NAMALWA (cell line): ENCODE measurements at places on chromosomes 11 and 22.
A peak's percentile ranks its signal among the peaks of the same experiment; 100 is the strongest.

DNA sequence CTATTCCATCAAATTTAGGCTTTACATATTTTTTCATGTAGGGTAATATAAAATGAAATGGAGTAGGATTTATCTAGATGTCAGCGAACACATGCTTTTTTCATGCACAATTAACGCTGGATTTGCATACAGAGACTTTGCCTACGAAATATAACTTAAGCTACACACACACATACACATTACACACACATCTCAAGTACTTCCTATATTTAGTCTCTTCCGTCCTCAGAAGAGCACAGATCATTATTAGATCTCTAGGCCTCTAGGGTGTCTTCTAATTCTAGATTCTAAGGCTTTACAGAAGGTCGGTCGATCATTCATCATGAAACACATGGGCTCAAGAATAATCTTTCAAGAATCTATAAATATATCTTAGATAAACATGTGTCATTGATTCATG lies 3.8 kb upstream of the MS4A13 start:
- DNase-seq: peak; percentile 31

- no peak for DNase-seq
Observed at GRCh38 chr11:15867871-15868270, 488.5 kb downstream of the SOX6 start.

GRCh38 chr11:66465373-66466224 lies 1.1 kb upstream of the PELI3 start:
- peak; percentile 64 for DNase-seq

DNA sequence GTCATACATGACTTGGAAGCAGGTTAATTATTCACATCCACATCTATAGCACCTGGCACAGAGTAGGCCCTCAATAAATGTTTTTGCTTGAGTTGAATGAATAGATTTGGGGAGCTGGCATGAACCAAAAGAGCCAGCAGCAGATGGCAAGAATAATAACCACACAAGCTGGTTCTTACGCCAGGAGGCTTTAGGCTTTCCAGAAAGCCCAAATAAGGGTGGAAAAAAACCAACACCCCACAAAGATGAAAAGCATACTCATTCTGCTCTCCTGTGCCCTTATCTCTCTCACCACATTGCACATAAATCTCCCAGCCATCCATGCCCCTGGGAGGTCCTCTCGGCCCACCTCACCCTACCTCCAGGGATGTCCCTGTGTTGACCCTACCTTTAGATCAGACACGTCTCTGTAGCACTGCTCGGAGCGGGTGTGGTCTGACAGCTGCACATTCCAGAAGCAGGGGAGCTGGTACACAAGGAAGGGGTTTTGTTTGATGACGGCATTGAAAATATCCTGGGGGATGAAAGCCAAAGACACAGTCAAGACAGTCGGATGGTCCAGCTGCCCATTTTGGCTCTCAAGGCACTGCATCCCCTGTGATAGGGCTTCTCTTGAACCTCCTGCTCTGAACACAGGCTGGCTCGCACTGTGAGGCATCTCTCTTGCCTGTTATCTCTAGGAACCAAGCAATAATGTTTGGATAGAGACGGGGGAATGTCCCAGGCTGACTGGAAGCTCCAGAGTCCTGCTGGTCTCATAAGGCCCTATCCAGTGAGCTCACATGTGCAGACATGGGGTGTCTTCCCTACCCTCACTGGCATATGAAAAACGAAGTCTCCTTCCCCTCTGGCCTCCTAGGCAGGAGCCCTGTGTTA lies 323.6 kb upstream of the SYN3 start:
- DNase-seq: no peak

DNA sequence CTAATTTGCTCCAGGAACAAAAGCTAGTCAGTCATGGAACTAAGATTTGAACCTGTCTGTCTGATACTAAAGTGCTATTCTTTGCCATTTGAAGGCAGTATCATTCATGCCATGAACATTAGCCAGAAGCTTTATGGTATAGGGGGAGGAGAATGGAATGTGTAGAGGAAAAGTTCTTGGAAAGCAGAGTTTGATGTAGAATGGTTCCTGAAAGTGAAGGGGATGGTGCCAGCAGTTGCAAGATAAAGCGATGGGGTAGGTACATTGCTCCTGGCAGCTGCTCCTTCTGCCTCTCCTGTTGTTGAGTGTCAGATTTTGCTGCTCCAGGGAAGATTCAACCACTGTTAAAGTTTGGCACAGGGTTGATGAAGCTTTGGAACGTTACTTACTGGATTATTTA lies 53.4 kb downstream of the ARHGAP42 start:
- DNase-seq: no peak

- no peak for DNase-seq
Observed at GRCh38 chr11:118027694-118028093, 41.5 kb downstream of the IL10RA start.

DNA sequence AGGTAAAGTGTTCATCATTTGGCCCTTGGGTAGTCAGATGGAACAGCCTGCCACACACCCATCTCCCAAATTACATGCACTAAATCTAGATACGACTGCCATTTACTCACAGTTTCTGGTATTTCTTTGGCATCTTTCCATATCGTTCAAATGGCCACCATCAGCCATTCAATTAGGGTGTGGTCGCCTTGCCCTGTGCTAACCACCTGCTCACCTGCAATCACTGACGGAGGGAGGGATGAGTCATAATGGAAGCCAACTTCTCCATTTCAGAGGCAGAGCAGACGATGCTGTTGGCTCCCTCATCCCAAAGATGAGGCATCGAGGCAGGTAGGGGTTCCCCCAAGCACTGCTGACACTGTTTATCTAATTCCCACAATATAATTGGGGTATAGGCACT lies 14.6 kb downstream of the MS4A6A start:
- DNase-seq: no peak

DNA sequence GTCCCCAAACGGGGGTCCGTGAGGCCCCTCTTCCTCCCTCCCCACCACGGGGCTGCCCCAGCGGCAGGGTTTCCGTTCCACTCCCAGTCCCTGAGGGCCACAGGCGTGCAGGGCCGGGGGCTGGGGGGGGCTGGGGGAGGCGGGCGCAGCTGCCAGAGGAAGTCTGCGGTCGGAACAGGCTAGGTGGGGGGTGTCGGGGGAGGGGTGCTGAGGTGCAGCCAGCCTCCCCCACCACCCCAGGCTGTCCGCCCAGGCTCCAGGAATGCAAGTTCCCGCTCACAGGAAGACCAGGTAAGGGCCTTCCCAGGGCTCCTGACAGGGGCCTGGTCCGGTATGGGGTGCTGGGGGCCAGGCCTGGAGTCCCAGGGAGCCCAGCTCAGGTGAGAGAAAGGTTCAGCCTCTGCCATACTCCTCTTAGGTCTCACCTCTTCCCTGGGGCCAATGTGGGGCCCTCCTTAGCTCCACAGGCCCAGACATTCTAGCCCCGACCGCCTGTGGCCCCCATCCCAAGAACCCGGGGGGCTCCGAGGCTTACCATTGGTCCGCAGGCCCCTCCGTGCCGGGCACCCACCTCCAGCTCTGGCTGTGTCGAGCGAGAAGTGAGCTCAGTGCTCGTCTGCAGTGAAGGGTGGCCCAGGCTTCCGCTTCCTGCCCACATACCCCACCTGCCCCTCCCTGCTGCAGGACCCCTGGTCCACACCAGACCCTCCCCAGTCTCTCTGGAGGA lies at the start of gene PTPRCAP:
TSS of gene PTPRCAP (minus strand) at position 601 of the 727 bp plus-strand sequence. CDS start at position 538, 63 bp downstream.
- peak; percentile 66 for DNase-seq

- DNase-seq: no peak
Observed at GRCh38 chr11:119167933-119168332, 592 bp upstream of the NLRX1 start.

DNA sequence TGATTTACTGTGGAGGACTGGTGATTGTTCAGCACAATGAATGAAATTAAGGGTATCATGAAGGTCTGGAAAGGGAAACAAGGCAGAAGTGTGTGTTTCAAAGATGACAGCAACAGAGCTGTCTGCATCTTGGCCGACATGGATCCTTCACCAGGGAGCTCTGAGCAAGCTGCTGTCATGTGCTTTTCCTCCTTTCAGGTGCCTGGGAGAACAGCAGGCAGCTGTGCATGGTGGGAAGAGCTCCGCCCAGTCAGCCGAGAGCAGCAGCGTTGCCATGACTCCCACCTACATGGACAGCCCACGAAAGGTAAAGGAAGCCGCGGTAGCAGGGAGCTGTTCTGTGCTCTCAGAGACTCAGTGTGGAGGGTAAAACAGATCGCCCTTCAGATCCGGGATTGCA lies 87.1 kb upstream of the YWHAH start:
- DNase-seq: no peak

DNA sequence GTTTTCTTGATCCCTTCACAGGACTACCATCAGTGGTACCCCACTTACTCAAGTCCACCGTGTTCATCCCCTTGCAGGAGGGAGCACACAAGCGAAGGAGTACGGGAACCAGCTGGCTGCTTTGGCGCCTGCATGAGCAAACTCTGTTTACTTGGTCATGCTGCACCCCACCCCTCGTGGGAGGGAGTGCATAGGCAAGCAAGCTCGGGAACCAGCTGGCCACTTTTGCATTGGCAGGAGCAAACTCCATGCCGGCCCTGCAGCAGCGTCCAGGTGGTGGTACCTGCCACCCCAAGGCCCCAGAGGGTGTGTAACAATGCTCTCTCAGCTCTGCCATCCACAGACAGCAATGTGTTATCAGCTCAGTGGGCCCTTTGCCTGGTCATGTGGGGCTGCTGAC lies 737.8 kb downstream of the FAM181B start:
- DNase-seq: no peak

GRCh38 chr11:128508770-128509510 lies 78.4 kb downstream of the ETS1 start:
- DNase-seq: no peak

GRCh38 chr11:59669611-59670009 lies 773 bp upstream of the PATL1 start:
- DNase-seq: no peak

DNA sequence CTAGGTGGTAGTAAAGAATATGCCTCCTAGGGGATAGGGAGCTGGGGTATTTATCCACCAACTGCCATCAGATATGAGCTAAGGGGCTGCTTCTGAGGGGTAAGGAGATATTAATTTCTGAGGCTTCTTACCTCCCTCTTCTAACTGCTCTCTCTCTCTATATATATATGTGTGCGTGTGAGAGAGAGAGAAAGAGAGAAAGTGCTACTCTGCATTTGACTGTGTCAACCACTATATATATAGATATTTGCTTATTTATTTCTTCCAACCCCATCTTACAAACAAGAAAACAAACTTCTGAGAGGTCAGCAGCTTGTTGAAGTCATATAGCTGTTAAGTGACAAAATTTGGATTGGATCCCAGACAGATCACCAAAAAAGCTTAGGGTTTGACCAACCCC lies 5.9 kb upstream of the HEPACAM start:
- no peak for DNase-seq

DNA sequence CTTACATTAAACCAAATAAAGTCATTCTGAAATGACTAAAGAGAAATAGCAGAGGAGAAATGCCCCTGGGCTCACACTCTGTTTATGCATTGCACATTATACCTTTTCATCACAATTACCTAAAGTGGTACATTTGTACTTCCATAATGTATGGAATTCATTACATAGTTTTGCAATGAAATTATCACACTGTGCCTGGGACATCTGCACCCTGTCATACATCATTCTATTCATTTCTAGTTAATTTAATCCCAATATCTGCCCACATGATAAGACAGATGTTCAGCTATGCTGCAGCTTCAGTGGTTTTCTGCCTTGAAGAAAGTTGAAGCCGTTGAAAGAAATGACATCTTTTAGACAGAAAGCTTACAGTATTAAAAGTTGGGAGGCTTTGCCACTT lies 580.0 kb downstream of the SOX6 start:
- no peak for DNase-seq

DNA sequence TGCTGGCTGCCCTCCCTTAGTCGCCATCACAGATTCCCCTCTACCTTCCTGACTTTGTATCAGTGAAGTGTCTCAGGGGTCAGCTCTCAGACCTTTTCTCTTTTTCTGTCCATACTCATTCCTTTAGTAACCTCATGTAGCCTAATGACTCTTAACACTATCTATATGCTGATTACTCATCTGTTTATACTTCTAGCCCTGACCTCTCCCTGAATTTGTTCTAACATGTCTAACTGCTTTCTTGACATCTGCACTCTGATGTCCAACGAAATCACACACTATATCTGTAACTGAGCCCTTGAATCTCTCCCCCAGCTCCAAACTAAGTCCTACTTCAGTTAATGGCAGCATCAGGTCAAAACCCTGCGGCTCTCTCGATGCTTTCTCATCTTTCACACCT lies 135.8 kb upstream of the TIMP3 start:
- DNase-seq: no peak

GRCh38 chr22:36244522-36245391 lies 5.4 kb upstream of the APOL2 start:
- DNase-seq: no peak

GRCh38 chr22:42959576-42960509 lies 55.1 kb downstream of the PACSIN2 start:
- DNase-seq: no peak

GRCh38 chr22:45237065-45237990 lies 3.4 kb downstream of the KIAA0930 start:
- DNase-seq: no peak

DNA sequence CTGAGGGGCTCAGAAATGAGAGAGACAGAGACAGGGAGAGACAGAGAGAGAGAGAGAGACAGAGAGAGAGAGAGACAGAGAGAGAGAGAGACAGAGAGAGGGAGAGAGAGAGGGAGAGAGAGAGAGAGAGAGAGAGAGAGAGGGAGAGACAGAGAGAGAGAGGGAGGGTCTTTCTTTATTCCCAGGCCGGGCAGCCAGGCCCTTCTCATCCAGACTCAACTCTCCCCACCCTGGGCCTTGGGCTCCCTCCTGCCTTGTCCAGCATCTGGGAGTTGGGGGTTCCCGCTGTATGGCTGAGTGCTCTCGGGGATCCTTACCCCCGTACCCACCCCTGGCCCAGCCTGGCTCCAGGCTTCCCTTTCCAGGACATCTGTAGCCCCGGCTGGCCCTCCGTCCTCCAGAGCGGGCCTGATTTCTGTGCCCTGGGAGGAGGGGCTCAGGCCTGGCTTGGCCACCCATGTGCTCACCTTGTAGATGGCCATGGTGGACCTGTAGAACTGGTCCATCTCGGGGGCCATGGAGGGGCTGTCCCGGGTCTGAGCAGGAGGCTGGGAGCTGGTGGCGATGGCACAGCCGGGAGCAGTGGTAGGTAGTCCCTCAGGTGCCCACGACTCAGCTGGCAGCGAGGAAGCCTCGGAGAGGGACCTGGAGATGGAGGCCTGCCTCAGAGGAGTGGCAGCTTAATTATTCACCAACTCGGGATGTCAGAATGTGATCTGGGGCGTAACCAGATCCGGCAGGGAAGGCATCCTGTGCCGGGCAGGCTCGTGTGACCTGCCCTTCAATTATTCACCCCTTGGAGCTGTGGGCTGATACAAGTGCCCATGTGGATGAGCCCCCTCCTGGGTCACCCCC lies at the start of gene BAIAP2L2:
TSS of gene BAIAP2L2 (minus strand) at position 677 of the 855 bp plus-strand sequence. CDS start at position 518, 159 bp downstream.
- no peak for DNase-seq

- DNase-seq: no peak
Observed at GRCh38 chr22:45688600-45689080, 17.0 kb downstream of the ATXN10 start.

DNA sequence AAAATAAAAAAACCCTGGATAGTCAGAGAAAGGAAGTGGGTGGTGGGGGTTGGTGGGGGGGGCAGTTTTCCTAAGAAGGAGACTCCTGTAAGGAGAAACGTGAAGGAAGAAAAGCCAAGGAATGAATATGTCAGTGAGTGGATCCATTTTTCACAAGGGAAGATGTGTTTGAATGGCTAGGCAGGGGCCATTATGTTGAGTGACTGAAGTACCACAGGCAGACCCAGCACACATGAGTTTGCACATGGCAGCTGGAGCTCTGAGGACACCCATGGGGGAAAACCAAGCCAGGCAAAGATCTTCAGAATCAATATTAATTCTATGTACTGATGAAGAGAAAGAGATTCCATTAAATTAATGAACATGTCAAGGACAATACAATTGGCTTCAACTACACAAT lies 67.6 kb downstream of the CD44 start:
- no peak for DNase-seq
